NCI-H2107 (cell line): ENCODE measurements at places on chromosomes 6 and 20.

- DNase-seq = no peak
Measured at GRCh38 chr6:133939778-133940667, 13.0 kb upstream of the TBPL1 start.

DNA sequence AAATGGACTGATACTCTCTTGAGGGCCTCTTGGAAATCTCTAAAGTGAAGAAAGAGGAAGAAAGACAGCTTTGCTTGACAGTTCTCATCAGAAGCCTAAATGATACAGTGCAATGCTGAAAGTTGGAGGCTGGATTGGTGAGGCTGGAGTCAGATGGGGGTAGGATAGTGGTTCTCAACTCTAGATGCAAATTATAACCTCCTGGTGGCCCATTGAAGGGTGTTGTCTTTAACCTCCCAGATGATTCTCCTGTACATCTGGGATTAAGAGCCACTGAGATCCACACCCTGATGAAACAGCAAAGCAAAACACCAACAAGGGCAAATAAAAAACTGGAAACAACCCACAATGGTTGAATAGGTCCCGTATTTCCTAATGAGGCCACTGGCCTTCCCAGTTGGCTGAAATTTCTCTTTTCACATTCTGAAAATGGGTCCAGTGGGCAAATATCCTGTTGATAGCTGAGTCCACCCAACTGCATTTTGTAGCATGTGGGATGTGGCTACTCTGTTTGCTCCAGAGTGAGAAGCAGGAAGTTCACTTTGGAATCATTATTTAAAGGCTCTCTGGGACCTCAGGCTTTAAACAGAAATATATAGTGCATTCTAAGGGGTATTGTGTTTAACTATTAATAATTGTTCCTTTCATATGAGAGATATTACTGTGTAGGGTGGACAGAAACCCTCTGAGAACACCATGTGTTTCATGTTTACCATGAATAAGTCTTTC is 208.1 kb downstream of the SOX4 start:
- no peak for DNase-seq

GRCh38 chr6:113120582-113121285 is 736.4 kb upstream of the MARCKS start:
- DNase-seq = no peak

DNA sequence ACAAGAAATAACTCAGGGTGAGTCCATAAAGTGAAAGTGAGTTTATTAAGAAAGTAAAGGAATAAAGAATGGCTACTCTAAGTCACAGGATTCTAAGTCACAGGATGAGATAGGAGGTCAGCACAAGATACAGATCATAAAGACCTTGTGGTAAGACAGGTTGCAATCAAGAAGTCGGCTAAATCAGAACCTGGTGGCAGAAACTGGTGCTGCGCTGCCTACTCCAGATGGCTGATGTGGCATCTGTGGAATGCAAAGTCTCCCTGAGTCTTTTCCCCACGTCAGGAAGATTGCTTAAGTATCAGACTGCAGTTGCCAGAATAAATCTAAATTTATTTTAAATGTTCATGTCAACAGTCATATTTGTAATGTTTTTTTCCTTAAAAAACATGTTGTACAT is 10.7 kb upstream of the KCNK15 start:
- DNase-seq = no peak

DNA sequence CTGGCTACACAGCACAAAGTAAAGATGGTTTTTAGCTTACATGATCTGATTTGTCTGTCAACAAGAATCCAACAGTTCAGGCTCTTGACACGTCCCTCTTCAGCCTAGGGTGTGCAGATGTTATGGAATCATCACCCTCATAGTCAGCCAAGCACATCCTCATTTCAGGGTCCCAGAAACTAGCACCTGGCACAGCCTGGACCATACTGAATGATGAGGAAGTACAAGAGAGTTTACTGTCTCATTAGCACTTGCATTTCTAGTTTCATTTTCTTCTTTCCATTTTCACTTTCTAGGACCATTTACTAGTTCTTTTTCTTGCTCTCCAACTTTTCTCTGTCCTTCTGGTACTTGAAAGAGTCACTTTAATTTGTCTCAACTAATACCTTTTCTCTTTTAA is 6.5 kb downstream of the RIPOR2 start:
- no peak for DNase-seq

DNA sequence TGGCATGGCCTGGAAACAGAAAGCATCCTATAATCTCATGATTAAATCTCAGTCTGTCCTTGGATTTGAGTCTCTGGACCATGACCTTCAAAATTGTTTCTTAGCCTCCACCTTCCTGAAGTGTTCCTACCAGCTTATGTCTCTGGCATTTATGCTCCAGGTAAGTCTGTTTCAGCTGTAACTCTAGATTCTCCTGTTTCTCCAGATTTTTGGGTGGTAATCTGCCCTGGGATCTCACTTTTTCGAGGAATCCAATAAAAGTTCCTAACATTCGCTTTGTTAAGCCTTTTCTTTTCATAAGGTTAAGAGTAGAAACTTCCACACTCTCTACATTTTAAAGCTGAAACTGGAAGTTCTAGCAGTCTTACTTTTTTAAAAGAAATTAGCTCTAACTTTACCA is 318.5 kb downstream of the C6orf118 start:
- no peak for DNase-seq

- DNase-seq = no peak
Measured at GRCh38 chr6:29230666-29231065, 60.0 kb downstream of the OR2J2 start.
